Breast epithelium (tissue), 4 donors: ENCODE measurements at places on chromosomes 16 and 17.

GRCh38 chr16:76780556-76780955 is 410.4 kb upstream of the MON1B start:
- no peak for DNase-seq

DNA sequence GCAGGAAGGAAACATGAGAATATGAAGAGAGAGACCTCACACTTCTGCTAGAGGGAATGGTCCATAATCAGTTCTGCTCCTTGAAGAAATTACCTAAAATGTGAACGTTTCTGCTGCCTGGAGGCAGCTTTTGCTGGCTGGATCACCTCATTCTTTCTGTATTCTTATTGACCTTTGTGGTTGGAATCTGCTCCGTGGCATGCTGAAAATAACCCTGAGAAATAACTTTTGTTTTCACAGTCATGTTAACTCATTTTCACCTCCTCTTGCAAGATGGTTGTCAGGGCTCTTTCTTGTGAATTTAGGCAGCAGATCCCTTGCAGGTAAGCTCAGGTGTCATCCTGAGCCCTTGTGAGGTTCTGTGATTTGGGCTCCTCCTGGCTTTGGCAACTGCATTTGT is 70.2 kb downstream of the IRF8 start:
- DNase-seq: no peak

GRCh38 chr16:88466175-88466862 is 13.2 kb downstream of the ZFPM1 start:
- no peak for DNase-seq

GRCh38 chr16:54932737-54933254 is 2.1 kb downstream of the IRX5 start:
- DNase-seq: no peak

- no peak for DNase-seq
Measured at GRCh38 chr16:27351989-27352388, 38.2 kb downstream of the IL4R start.

DNA sequence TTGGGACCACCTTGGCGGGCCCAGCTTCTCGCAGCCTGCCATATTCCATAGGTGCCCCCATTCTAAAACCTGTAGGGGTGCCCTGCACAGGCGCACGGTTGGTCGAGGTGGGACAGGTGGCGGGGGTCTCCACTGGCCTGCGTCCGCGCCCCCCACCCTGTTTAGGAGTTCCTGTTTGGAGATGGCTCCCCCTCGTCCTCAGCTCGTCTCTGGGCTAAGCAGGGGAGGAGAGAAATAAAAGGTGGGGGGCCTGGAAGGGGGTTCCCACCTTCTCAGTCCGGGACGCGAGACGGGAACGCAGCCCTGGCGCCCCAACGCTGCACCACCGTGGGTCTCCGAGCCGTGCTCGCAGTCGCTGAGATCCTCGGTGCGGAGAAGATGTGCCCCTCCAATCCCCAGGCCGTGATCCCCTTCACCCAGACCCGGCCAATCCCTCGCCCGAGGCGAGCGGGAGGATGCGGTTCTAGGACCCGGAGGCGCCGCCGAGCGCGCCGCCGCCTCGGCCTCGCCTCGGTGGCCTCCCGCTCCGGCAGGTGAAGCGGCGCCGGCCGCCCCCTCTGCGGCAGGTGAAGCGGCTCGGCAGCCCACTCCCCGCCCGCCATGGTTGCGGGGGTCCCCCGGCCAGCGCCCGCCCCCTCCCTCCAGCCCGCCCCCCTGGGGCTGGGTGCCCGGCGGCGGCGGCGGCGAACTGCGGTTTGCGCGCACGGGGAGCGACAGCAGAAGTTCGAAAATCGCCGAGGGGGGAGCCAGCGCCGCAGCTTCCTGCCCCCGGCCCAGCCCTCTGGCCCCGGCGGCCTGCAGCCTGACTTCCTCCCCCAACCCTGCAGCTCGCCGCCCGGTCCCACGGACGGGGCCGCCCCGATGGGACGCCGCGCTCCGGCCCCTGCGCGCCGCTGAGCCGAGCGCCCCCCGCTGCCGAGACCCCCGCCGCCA is at the start of gene FMNL1:
FMNL1 (plus strand) TSS at position 805 of the 933 bp plus-strand sequence. CDS start 240 bp downstream, outside the sequence.
- DNase-seq: no peak
